ENCODE measurements at places on chromosomes 5 and 9. TPM values are rescaled to one million over a fixed set of nuclear protein-coding genes. Genes with fewer than 3 reads are reported as not detected.

The RORB gene
- 0.87 TPM for total RNA-seq

The AQP7 gene
- total RNA-seq = 0.99 TPM

The GARIN3 gene
- total RNA-seq = not detected

The TCF7 gene
- 7.1 TPM for total RNA-seq

The NRG2 gene
- 0.73 TPM for total RNA-seq

The ADGRD2 gene
- not detected for total RNA-seq

The KIAA0825 gene
- total RNA-seq = 5.5 TPM

The CARTPT gene
- total RNA-seq = not detected

The PCDHGA11 gene
- 23.0 TPM for total RNA-seq

The ACTL7A gene
- not detected for total RNA-seq

The CDH9 gene
- total RNA-seq = not detected

The NRARP gene
- 0.29 TPM for total RNA-seq

The KLF4 gene
- total RNA-seq = 60.2 TPM

The BAAT gene
- not detected for total RNA-seq

The FUBP3 gene
- total RNA-seq = 43.0 TPM

The S1PR3 gene
- 12.8 TPM for total RNA-seq

The GPRIN1 gene
- 6.3 TPM for total RNA-seq

The NFIL3 gene
- total RNA-seq = 47.1 TPM

The KCNIP1 gene
- total RNA-seq = not detected

The ADAMTS6 gene
- 52.8 TPM for total RNA-seq

The ZFP2 gene
- 1.8 TPM for total RNA-seq

The TICAM2 gene
- total RNA-seq = 11.8 TPM

The KCNV2 gene
- not detected for total RNA-seq

The UTP15 gene
- 23.9 TPM for total RNA-seq

The GNE gene
- 42.3 TPM for total RNA-seq

The CCIN gene
- total RNA-seq = 1.7 TPM

The ECM2 gene
- total RNA-seq = 5.7 TPM

The SLC46A2 gene
- not detected for total RNA-seq

The GMCL2 gene
- not detected for total RNA-seq

The PJA2 gene
- total RNA-seq = 119 TPM

The SV2C gene
- total RNA-seq = not detected

The KCNMB1 gene
- not detected for total RNA-seq

The FOXD1 gene
- 7.6 TPM for total RNA-seq

The LRRC19 gene
- not detected for total RNA-seq

The LRRC8A gene
- total RNA-seq = 44.0 TPM

The IRX4 gene
- not detected for total RNA-seq

The GRK6 gene
- total RNA-seq = 17.3 TPM

The CDC20B gene
- under 0.01 TPM for total RNA-seq

The CACNA1B gene
- total RNA-seq = under 0.01 TPM

Data from smooth muscle cell of trachea (primary cell).